ENCODE measurements at places on chromosomes 5 and 9. TPM values are rescaled to one million over a fixed set of nuclear protein-coding genes. Genes with fewer than 3 reads are reported as not detected.
A peak's percentile ranks its signal among the peaks of the same experiment; 100 is the strongest.

DNA sequence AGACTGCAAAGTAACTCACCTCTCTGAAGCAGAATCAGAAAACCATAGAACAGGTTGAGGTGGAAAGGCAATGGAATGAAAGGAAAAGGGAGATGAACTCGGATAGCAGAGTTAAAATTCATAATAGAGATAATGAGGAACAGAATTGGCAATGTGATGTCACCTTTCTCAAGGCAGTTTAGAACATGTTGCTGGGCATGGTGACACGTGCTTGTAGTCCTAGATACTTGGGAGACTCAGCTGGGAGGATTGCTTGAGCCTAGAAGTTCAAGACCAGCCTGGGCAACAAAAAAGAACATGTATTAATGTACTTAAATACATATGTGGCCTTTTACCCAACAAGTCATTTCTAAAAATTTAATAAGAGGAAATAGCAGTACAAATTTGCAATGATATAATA, 81.6 kb upstream of the MIER3 start:
- no peaks in the 10 kb centered on the region for H3K4me1 ChIP-seq
- no peaks in the 10 kb centered on the region for H3K36me3 ChIP-seq
- no peak overlapping the region for H3K27ac ChIP-seq
- H3K4me3 ChIP-seq, result no peak overlapping the region

DNA sequence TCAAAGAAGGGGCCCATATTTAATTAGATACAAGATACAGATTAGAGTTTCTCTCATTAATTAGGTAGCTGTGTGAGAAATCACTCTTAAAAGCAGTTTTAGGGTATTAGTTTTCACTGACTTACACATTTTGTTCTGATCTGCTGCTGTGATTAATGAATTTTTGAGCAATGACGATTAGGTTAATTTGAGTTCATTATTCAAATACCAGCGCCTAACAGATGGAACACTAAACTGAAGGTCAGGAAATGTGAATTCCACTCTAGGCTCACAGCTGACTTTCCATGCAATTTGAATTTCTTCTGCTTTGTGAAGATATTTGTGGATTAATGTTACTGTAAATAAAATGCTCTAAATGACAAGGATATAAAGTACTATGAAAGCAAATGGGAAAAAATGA, 380.6 kb downstream of the ADGRV1 start:
- no peak for DNase-seq
- H3K4me1 ChIP-seq, result peaks cover 10% of the 10 kb centered on the region
- H3K36me3 ChIP-seq, result no peaks in the 10 kb centered on the region
- peak overlapping the region; percentile 82 for H3K27ac ChIP-seq
- H3K27me3 ChIP-seq, result no peaks in the 10 kb centered on the region

- H3K27me3 ChIP-seq, result no peaks in the 10 kb centered on the region
- DNase-seq, result peak; percentile 3
- no peak overlapping the region for H3K27ac ChIP-seq
- H3K4me3 ChIP-seq, result no peak overlapping the region
- H3K36me3 ChIP-seq, result no peaks in the 10 kb centered on the region
Observed at GRCh38 chr9:31347082-31347617, 1037.3 kb upstream of the ACO1 start.

TRIM14 gene
- 17.4 TPM for total RNA-seq

GRCh38 chr5:157269761-157270272, 3.9 kb downstream of the CYFIP2 start:
- DNase-seq, result no peak
- no peak overlapping the region for H3K4me3 ChIP-seq
- H3K4me1 ChIP-seq, result peaks cover 33% of the 10 kb centered on the region
- H3K36me3 ChIP-seq, result no peaks in the 10 kb centered on the region

SLC36A2 gene
- total RNA-seq, result not detected

GRCh38 chr9:21804331-21804730, 1.9 kb downstream of the MTAP start:
- peak overlapping the region; percentile 94 for H3K4me3 ChIP-seq
- H3K4me1 ChIP-seq, result peaks cover 21% of the 10 kb centered on the region
- H3K27ac ChIP-seq, result no peak overlapping the region
- peaks cover 14% of the 10 kb centered on the region for H3K36me3 ChIP-seq
- DNase-seq, result no peak

CARTPT gene
- total RNA-seq, result not detected

- no peak overlapping the region for H3K27ac ChIP-seq
- no peak overlapping the region for H3K4me3 ChIP-seq
- H3K4me1 ChIP-seq, result peaks cover 18% of the 10 kb centered on the region
- H3K27me3 ChIP-seq, result no peaks in the 10 kb centered on the region
- no peak for DNase-seq
Observed at GRCh38 chr5:143641549-143642355, 170.2 kb upstream of the HMHB1 start.

- H3K4me1 ChIP-seq, result no peaks in the 10 kb centered on the region
- H3K27ac ChIP-seq, result no peak overlapping the region
- peak; percentile 0 for DNase-seq
- H3K4me3 ChIP-seq, result no peak overlapping the region
Observed at GRCh38 chr5:57550132-57550531, 67.5 kb upstream of the ACTBL2 start.

IFNB1 gene
- total RNA-seq, result not detected

DNA sequence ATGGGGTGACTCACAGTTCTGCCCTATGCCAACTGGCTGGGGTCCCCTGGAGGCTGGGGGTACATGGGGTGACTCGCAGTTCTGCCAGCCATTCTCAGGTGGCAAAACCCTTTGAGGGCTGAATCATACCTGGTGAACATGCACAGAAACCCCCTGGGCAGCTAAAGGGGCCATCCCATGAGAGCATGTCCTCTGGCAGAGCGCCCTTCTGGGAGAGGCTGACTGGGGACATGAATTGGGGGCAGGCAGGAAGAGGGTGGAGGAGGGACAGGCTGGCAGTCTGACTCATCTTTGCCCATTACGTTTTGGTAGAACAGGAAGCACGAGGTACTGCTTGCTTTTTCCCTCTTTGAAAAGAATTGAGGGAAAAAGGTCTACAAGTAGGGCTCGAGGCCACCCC, 16.7 kb downstream of the TRAF1 start:
- H3K4me1 ChIP-seq, result peaks cover 11% of the 10 kb centered on the region
- H3K36me3 ChIP-seq, result no peaks in the 10 kb centered on the region
- H3K4me3 ChIP-seq, result no peak overlapping the region
- no peak for DNase-seq

DNA sequence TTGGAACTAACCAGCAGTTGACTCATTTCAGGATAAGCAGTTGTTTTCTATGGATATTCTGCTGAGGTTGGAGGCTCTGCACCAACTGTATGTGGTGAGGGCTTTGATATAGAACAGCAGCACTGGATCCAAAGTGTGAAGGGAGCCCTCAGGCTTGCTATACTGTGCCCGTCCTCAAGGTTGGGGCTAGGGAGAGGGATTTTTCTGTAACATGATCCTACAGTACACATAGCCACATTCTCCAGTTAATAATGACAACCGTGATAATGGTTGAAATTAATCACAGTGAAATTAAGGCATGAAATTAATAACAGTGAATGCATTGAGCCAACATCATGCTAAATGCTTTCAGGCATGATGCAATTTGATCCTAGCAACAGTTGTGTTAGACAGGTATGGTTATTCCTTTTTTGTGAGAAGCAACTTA, 36.7 kb downstream of the ARHGAP26 start:
- H3K27ac ChIP-seq, result 0 out of 2 replicates have a peak overlapping the region, but pooled peaks have one; percentile 15
- DNase-seq, result peak; percentile 36

DNA sequence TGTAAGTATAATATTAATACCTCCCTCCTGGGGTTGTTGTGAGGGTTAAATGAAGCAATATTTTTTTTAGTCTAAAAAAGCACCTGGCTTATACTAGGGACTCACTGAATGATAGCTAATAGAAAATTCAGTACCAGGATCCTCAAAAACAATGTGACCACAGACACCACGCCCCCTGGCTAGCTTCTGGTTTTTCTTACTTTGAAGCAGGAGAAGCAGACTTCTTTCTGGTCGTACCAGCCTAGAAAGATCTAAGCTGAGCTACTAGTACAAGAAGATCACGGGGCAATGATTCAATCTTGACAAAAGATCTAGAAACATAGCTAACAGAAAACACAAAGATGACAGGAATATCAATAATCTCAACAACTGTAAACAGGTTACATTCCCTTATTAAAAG, 218.5 kb upstream of the SLC30A5 start:
- H3K4me3 ChIP-seq, result no peak overlapping the region
- H3K4me1 ChIP-seq, result no peaks in the 10 kb centered on the region
- no peak overlapping the region for H3K27ac ChIP-seq
- DNase-seq, result no peak

DNA sequence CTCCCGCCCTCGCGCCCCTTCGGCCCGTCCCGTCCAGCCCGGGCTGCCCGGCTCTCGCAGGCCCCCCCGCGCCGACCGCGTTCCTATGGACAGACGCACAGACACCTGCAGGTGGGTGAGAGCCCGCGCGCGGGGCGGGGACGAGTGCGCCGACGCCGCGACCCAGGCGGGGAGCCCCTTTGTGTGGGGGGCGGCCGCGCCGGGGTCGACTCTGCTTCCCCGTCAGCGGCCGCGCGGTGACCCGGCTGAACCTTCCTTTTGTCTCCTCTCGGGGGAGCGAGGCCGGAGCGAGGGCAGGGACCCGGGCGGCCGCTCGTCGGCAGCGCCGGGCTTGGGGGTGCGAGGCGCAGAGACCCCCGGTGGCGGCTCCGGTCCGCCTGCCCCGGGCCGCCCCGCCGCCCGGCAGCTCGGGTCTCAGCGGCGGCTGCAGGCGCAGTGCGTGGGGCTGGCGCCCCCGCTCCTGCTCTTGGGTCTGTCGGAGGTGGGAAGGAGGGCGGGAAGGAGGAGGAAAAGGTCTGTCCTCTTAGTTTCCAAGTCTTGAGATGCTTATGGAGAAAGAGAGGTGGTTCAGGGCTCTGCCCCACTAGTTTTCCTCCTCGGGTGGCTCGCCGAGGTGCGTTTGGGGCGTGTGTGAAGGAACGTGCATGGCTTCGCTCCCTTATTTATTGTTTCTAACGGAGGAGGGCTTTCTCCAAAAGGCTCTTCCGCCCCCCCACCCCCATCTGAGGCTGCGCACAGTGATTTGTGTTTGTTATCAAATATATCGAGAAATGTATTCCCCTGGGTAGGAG, 576 bp downstream of the KIAA1958 start:
- H3K27ac ChIP-seq, result 0 out of 2 replicates have a peak overlapping the region, but pooled peaks have one; percentile 60
- no peaks in the 10 kb centered on the region for H3K36me3 ChIP-seq
- DNase-seq, result peak; percentile 71
- peak overlapping the region; percentile 83 for H3K4me3 ChIP-seq
- H3K4me1 ChIP-seq, result peaks cover 33% of the 10 kb centered on the region
- H3K27me3 ChIP-seq, result no peaks in the 10 kb centered on the region

- peaks cover 10% of the 10 kb centered on the region for H3K4me1 ChIP-seq
- no peaks in the 10 kb centered on the region for H3K36me3 ChIP-seq
- no peak overlapping the region for H3K4me3 ChIP-seq
- peaks cover 18% of the 10 kb centered on the region for H3K27me3 ChIP-seq
Observed at GRCh38 chr5:154642499-154643245, 112.5 kb upstream of the LARP1 start.

Measured in GM23338 (cell line).